Sigmoid colon (tissue), 7 donors: ENCODE measurements at places on chromosomes 5 and 9. TPM values are rescaled to one million over a fixed set of nuclear protein-coding genes. Genes with fewer than 3 reads are reported as not detected.

Gene SLC6A3
- polyA plus RNA-seq = not detected

DNA sequence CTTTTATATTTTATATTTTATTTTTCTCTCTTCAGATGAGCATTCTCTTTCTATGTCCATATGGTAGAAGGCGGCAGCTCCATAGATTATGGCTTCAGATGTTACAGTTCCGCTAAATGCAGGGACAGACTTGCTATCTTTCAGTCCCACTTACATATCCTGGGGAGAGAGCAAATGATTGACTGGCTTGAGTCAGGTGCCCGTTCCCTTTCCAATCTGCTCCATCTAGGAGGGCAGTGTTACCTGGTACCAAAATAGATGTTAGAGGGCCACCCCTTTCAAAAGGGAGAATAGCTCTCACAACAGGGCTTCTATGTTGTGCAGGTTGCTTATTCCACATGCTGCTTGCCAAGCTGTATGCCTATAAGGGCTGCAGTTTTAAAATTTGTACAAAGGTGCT lies 45.3 kb downstream of the ERBIN start:
- DNase-seq = no peak

DNA sequence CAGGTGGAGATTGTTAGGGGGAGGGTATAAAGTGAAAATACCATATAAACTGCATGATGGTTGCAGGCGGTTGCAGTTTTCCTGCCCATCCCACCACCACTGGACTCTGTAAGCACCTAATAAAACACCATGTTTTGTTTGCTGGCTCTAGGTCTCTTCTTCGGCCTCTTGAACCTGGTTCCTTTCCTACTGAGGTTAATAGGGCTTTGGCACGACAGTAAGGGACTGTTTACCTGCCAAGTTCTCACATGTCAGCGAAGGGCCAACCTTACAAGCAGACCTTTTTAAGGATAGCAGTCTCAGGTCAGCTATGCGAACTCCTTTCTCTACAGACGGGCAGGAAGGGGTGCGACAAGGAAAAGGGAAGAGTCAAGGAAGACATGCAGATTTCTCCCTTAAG lies 3.4 kb upstream of the RFESD start:
- no peak for DNase-seq

DNA sequence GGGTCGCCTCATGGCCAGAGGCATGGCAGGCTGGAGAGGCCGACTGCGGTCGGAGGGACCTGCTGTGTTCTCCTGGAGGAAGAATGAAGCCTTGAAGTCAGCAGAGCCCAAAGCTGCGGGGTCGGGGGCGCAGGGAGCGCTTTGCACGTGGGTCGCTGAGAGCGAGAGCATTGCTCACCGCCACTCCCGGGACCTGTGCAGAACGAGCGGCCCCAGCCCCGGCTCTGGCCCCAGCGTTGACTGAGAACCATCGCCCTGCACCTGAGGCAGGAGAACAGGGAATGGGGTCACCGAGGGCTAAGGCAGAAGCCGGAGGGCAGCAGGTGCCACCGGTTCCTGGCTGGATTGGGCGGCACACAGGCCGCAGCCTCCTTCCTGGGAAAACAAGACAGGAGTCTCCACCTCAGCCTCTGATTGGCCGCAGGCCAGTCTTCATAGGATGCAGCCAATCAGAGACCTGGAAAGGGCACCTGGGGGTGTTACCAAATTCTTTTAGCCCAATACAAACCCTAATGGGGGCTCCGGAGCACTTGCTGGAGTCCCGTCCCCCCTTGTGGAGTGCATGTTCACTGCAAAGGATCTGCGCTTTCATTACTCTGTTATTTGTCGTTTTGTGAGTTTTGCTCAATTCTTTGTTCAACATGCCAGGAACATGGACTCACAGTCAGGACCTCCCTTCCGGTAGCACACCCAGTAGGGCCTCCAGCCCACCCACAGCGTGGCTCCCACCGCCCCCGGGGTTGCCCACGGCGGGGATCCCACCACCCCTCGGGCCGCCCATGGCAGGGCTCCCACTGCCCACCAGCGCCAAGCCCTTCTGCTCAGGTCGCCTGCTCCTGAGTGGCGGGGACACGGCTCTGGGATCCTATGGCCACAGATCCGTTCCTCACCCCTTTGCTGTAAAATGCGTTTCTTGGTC lies 24.7 kb upstream of the SLC6A19 start:
- no peak for DNase-seq

- no peak for DNase-seq
These were observed 5.2 kb upstream of the RPL26L1 start for GRCh38 chr5:172953776-172954675.

DNA sequence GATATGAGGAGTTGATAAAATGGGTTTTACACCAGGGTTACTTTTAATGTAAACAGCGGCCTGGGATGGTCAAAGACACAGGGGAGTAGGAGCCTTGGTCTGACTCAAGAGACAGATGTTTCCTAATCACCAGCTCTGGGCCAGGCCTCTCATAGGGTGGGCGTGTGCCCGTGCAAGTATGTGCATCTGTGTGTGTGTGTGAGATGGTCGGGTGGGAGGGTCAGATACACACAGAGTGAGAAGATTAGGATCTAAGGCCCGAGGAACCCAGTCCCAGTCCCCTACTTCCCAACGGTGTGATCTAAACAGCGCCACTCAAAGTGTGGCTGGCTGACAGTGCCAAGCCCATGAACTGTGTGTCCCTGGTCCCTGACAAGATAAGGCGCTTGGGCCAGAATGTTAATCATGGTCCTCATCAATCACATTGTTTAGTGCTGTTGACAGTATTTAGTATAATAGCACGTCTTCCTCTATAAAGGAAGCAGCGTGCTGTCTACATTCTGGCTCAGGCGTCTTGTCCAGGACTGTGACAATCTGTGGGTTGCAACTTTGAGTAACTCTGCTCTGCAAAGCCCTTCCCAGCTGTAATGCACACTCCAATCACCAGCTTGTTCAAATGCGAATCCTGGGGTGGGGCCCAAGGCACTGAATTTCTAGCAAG lies 173.7 kb downstream of the DAB2IP start:
- DNase-seq = no peak

DNA sequence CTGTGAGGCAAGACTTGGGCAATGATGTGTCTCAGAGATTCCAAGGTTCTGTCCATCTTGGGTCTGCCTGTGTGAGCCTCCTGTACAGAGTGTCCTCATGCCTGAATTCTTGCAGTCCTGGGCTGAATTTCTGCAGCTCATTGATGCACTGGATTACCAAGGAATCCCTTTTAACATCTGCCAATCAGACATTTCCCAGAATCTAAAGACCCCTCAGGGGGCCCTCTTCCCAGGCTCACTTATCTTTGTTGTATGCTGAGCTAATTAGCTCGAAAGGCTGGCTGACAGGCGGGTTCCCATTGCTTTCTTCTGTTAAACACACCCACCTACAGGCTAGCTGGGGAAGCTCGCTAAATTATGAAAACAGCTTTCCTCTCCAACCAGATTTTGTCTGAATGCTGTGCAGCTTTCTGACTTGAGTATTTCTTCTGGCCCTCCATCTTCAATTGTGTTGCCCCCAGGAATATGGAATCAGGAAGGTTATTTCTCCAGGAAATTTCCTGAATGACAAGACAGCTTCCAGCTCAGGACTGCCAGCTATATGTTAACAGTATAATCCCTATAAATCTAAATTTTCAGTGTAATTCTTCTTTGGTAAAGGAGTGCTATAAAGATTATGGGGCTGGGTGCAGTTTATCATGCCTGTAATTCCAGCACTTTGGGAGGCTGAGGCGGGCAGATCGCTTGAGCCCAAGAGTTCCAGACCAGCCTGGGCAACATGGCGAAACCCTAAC lies at the start of gene LIX1:
TSS of gene LIX1 (minus strand) at position 91 of the 734 bp plus-strand sequence. CDS start at position 56, 35 bp downstream.
- DNase-seq = no peak

Gene C1QTNF3
- polyA plus RNA-seq = 5.4 TPM

DNA sequence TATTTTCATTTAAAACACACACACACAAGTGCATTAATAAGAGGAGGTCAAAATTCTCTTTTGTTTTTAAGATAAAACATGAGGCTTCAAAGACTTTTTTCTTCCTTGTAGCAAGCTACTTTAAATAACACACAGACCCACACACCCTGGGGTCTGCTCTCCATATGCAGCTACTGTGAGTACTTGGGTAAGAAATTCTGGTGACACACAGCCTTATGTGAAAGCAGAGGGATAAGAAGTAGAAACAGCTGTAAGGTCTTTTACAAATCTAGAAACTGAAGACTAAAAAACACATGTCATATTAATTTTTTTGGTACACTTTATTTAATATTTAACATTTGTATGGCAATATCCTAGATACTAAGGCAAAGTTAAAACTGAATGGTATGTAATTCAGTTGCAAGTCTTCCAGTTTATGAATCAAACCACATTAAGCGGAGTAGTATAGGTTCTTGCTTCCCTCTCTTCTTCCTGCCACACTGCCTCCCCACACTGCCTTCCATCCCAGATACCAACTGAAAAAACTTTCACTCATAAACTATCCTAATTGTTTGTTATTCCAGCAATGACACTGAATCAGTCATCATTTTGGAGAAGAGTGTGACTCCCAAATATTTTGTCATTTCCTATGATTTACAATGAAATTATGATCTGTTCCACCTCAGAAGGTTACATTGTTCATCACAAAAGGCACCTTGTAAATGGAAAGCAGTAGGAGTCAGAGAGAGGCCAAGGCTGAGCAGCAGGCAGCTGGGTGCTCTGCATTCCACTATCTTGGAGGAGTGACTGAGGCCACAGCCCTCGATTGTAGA lies 92.0 kb downstream of the PLCXD3 start:
- DNase-seq = no peak

GRCh38 chr5:72871366-72872024 lies 55.0 kb downstream of the TNPO1 start:
- no peak for DNase-seq
